NCI-H1105 (cell line): ENCODE measurements at places on chromosomes 16 and 17.

DNA sequence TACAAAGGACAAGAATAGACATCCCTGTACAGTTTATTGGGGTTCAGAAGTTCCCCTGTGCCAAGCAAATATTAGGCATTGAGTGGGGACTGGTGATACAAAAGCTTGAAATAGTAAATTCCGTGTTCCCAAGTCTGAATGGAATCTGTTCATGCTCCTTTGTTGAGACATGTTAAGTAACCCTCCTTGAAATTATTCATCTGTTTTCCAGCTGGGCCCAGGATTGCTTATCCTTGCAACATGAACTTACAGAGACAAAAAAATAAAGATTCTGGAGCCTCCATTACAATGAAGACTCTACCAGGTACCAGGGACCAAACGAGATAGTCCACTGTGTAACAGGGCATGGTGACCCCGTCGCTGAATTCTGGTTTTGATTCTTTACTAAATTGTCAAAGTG lies 6.1 kb upstream of the CCL8 start:
- DNase-seq, result no peak

GRCh38 chr17:78793968-78794367 lies 11.9 kb upstream of the CYTH1 start:
- no peak for DNase-seq

DNA sequence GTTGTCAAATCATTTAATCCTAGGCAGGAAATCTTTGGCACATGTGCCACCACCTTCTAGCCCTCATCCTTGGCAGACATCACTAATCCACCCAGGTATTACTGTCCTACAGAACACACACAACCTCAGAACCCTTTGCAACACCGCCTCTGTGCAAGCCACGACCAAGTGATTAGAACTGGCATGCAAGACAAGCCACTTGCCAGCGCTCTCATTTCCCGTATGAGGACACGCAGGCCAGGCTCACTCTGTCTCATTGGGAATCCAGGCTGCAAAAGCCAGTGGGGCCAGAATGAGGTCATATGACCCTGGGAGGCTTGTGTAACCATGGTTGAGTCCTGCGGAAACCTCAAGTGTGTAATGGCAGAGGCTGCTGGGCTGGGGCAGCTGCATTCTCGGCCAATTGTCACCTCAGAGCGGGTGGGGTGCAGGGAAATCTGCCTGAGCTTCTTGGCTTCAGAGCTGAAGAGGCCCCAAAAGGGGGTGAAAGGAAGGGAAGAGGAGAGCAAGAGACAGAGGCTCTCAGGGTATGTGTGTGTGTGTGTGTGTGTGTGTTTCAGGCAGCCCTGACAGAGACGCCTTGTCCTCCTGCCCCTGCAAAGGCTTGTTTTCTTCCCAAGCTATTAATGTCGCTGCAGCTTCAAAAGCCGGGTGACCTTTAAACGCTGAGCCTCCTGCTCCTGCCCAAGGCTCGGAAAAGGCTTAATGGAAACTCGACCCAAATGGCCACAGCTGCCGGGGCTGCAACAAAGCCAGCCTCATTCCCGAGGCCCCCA lies 43.2 kb upstream of the MRPS23 start:
- DNase-seq, result no peak

DNA sequence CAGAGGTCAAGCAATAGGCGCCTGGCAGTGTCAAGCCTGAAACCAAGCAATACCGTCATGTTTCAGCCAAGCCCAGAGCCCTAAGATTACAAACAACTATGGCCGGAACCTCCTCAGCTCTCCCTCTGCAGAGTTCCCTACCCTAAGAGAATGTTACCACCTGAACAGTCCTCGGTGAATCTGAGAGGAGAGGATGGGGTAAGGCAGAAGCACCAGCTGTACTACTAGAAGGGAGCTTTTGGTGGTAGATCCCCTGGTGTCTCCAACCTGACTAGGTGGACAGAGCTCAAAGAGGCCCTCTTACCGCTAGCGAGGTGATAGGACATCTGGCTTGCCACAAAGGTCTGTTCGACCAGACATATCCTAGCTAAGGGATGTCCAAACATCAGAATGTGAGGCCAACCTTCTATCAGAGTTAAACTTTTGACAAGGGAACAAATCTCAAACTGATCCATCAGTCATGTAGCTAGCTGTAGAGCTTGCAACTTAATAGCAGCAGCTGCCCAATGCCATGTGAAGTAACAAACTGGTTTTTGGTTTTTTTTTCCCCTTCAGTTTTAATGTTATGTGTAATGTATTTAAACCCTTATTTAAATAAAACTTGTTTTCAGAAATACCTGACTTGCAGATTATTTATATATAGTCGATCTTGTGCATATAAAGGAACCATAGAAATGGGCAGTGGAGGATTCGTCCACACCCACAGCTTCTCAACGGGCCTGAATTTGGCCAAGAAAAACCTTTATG lies 2.5 kb downstream of the EIF1 start:
- no peak for DNase-seq

DNA sequence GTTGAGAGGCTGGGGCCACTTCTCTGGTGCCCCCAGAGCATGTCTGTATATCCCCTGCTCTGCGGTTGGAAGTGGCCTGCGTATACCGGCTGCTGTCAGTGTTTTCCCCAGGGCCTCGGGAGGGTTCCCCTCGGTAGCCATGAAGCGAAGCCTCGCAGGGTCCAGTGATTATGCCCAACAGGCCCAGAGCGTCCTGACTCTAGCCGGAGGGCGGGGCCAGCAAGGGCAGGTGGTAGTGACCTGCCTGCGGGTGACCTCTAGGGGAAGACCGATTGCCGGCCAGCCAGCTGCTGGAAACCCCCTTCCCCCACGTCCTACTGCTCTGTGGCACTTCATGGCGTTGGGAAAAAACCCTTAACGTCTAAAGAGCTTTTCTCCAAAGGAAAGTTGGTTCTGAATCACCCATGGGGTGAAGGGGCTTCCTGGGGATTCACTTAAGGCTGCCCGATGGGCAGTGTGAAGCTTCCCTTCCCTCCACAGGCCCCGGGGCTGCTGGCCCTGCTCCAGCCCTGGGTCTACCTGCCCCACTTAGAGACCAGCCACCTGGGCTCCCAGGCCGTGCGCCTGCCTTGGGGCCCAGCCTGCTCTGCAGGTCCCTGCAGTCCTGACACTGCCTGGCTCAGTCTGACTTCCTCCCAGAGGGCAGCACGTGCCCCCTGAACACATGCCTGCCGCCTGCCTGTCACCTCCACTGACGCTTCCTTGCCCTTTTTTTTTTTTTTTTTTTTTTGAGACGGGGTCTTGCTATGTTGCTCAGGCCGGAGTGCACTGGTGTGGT lies 72.8 kb downstream of the SOCS1 start:
- DNase-seq, result no peak

DNA sequence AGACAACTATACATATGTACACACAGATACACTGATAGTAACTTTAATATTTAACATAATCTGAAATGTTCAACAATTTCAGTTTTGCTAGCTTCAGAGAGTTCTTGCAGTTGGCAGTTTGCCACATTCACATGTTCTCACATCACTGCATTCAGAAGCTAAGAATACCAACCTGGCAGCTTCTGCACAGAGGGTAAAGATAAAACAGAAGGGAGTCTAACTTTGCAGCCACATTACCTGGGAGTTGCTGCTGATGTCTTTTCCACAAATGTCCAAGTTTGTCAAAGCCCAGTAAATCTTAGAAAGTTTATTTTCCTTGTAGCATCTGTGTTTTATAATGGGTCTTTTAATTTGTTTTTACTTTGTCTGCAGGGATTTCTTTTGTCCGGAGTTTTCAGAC lies 332.0 kb downstream of the BCAS3 start:
- no peak for DNase-seq

GRCh38 chr16:68230956-68231355 lies 5.0 kb downstream of the ESRP2 start:
- no peak for DNase-seq

DNA sequence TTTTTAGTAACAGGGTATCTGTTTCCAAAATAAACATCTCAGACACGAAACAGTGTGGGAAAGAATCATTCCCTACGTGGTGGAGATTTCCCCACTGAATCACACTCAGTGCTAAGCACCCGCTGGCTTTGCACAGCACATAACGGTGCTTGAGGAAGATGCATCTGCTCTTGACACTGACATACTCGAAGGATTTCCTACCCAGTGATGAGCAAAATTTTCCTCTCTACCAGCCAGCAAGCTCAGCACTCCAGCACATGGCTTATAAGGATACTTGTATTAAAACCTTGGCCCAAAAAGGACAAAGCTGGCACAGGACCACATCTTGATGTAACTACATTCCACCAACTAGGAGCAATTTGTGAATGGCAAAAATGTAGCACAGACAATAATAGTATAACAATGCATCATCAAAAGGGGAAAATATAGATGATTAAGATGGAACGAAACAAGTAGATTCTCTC lies 59.0 kb downstream of the ANKFY1 start:
- DNase-seq, result no peak

- DNase-seq, result peak; percentile 8
Measured at GRCh38 chr16:84368308-84368996, at the start of gene ATP2C2. Gene ATP2C2 (plus strand): TSS chr16:84368538. CDS start chr16:84368616, 78 bp downstream.

GRCh38 chr16:65126845-65127624 lies 5.2 kb upstream of the CDH11 start:
- DNase-seq, result no peak
